ENCODE measurements at places on chromosomes 1 and 21.

- DNase-seq: no peak
These were observed 6.9 kb upstream of the PTGFR start for GRCh38 chr1:78483903-78484302.

DNA sequence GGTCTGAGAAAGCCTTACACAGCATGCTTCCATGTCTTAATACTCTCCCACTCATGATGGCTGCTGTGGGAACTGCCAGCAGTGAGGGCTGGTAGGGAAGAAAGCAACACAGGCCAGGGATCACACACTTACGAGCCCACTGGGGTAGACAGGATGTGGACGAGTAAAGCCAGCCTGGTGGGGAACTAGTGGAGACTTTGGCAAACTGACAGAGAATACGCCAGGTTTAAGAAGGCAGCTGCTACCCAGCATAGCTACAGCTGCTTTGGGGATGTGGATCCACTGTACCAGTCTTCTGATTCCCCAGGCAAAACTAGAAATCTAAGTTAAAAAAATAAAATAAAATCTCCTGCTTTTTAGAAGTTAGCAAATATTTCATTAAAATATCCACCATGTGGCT is 664.0 kb downstream of the SMYD3 start:
- DNase-seq: peak; percentile 15

DNA sequence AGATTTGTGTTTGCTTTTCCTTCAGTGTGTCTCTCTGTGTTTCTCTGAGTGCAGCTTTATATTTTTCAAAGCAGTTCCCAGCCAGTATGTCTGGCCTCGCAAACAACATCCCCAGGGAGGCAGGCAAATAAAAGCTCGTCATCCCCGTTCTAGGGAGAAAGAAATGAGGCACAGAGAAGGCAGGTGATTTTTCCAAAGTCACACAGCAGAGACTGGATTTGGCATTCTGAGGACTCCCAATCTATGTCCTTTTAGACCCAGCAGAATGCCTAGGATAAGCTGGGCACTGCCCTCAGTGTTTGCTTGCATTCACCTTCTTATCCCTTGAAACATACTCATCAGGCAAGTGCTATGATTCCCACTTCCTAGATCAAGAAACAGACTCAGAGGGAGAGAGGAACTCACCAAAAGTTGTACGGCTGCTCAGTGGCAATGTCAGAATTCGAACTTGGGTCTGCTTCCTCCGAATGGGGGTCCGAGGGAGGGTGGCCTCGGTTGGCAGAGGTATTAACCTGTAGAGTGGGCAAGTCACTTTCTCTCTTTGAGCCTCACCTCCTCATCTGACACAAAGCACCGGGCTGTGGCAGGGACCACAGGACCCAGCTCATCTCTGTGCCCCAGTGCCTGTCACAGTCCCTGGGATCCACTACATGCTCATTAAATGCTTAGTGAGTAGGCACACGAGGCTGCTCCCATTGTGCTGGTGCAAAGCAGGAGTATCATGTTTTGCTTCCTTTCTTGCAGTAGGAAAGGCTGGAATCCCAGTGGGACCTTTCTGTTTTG is 4.2 kb downstream of the RAP1GAP start:
- no peak for DNase-seq

GRCh38 chr1:33296824-33297223 is 24.1 kb downstream of the A3GALT2 start:
- DNase-seq: no peak

DNA sequence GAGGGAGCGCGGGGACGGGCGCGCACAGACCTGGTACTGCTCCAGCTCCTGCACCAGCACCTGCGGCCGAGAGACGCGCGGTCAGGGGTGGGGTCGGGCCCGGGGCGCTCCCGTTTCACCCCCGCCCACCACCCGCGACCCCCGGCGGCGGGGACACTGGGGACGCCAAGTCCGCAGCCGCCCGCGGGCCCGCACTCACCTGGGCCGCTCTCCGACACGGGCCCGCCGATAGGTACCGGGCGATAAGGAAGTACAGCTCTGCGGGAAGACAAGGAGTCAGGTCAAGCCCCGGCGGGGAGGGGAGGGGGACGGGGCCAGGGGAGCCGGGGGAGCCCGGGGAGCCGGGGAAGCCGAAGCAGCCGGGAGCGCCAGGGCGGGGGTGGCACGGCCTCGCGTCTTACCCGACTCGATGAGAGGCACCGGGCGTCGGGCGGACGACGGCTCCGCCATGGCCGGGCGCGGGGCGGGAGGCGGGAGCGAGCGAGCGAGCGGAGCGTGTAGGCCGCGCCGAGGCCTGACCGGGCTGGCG is 326 bp downstream of the BRWD1 start:
- DNase-seq: no peak

DNA sequence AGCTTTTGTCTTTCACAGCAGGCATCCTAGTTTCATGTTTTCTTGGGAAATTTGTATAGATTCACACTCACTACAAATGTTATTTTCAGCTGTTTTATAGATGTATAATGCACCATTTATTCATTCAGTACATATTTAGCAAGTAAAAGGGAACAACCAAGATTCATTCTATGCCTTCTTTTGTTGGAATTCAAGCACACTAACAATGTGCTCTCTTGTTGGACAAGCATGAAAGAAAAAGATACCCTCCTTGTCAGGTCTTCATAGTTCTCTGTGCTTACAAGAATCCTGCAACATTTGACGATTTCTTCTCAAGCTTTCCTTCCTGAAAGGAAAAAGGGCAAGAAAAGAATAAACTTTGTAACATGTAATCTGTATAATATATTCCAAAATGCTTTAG is 456.0 kb downstream of the USP25 start:
- no peak for DNase-seq

- DNase-seq: peak; percentile 90
These were observed 20.7 kb upstream of the LGALS8 start for GRCh38 chr1:236502972-236503639.

GRCh38 chr1:23215751-23216449 is 1.4 kb downstream of the HTR1D start:
- DNase-seq: no peak

- no peak for DNase-seq
These were observed 3.5 kb downstream of the CD244 start for GRCh38 chr1:160859166-160859565.

DNA sequence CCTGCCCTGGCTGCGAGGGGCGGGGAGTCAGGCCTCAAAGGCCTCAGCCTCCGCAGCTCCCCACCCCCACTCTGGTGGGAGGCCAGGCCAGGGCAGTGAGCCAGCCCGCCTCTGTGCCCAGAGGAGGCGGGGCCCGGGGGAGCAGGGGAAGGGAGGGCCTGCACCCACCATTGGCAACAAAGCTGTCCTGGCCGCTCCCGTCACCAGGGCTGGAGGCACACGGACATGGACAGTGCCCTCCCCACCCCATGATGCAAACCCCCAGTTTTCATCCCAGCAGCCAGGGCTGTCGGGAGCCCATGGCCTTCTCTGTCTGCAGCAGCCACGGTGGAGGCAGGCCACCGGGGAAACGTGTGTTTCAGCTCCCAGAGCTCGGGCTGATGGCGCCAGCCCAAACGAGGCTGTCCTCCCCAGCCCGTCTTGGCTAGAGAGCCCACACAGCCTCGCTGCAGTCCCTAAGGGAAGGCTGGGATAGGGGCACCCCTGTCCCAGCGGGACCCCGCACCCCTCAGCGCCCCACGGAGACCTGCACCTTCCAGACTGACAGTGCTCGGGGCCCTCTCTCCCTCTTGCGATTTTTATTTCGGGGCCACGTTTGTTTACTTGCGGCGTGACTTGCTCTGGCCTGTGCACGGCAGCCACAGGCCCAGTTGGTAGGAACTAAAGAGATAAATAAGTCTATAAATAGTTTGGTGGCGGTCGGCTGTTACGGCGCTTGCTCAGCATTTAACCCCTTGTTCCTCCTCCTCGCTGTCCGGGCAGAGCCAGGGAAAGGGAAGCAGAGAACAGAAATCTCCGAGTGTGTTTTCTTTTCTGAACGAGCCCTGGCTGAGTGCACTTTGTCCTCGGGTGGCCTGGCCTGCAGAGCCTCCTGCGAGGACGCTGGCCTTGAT is 101.8 kb downstream of the PRDM16 start:
- no peak for DNase-seq

DNA sequence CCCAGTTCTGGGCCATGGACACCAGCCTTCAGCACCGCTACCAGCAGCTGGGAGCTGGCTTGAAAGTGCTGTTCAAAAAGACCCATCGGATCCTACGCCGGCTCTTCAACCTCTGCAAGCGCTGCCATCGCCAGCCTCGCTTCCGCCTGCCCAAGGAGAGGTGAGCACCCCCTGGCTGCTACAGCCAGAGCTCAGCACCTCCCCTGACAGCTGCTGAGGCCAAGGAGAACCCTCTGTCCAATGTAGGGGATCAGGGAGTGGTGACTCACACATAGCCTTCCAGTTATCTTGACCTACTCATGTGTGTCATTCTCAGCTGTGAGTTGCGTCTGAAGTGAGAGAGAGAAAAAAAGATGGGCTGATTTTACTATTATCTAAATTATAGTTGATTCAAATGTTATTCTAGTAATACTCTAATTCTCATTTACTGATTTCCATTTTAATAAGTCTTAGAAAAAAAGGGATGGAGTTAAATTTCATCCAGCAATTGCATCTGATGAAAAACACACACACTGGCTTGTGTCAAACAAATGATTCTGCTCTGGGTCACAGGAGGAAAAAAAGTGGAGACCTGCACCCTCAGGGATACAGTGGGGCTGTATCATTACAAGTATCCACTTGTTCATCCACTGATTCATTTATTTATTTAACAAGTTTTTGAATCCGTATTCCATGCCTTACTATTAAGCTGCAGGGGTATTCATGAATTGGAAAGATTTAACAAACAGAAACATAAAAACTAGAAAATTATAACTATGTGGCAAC is 108.0 kb downstream of the BRINP2 start:
- no peak for DNase-seq

DNA sequence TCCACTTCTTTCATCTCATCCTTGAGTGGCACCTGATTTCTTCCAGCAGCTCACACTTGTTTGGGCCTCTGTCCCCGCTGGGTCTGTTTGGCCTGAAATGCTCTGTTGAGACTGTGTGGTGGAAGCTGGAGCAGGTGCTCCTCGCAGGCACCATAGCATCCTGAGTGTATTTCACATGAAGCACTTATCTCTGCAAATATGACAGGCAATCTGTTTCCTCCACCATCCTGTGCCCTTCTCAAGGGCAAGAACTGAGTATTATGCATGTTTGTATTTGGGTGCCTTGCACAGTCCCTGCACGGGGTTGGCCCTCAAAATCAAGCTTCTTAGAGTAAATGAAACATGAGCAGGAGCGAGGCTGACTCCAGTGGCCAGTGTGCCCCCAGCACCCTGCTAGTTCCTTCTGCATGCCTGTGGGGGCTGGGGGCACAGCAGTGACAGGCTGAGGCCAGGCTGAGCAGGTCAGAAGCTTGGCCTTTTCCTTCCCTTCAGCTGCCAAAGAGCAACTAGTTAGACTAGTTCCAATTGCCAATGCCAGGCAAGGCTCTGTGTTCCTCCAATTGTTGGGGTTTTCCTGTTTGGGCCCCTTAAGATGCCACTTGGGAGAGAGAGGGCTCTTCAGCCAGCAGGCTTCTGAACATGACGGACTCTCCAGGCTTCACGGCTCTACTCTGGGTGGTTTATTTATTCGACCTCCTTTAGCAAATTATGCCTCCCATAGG is 129.6 kb upstream of the ATP1A1 start:
- no peak for DNase-seq

DNA sequence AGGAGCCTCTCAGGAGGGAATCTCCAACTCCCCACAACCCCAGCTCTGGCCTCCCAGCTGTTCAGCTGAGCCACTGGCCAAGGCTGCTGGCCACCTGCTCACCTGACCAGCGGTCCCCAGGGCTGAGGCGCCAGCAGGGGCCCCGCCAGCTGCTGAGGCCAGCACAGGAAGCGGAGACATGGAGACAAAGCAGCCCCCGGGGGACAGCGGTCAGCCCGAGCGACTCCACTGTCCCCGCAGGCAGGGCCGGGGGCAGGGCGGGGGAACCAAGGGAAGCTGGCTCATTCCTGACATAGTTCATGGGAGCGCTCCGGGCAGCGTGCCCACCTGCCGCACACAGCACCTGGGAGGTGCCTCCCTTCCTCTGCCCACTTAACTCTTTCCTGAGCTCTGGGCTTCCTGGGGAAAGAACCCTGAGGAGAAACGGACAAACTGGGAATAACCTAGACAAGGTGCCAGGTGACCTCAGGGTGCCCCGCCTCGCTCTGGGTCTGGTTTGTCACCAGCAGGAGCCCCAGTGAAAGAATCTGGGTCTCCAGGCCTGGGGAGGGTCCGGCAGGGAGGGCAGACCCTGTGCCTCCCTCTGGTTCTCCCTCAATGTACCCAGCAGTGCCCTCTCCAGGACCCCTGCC is 10.7 kb downstream of the EPHA2 start:
- peak; percentile 84 for DNase-seq

DNA sequence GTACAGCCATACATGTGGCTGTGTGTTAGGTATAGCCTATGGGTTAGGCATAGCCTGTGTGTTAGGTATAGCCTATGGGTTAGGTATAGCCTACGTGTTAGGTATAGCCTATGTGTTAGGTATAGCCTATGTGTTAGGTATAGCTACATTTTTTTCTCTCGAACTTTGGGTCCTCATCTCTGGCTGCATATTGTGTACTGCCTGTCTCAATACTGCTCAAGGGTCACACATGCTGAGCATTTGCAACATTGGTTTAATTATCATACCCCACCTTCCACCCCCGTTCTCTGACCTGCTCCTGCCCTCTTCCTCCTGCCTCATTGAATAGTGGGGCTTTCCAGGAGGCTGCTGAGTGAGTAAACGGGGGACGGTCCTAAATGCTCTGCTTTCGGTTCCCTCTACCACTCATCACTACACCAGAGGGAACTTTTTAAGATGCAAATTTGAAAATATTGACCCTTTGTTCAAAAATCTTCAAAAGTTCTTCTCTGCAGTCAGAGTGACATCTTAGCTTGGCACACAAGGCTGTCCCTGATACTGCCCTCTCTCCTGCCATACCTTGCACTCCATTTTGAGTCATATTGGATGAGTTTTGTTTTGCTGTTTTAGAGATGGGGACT is 17.8 kb downstream of the OR2B11 start:
- no peak for DNase-seq

- no peak for DNase-seq
These were observed 152.9 kb downstream of the ZBTB18 start for GRCh38 chr1:244204004-244204403.

DNA sequence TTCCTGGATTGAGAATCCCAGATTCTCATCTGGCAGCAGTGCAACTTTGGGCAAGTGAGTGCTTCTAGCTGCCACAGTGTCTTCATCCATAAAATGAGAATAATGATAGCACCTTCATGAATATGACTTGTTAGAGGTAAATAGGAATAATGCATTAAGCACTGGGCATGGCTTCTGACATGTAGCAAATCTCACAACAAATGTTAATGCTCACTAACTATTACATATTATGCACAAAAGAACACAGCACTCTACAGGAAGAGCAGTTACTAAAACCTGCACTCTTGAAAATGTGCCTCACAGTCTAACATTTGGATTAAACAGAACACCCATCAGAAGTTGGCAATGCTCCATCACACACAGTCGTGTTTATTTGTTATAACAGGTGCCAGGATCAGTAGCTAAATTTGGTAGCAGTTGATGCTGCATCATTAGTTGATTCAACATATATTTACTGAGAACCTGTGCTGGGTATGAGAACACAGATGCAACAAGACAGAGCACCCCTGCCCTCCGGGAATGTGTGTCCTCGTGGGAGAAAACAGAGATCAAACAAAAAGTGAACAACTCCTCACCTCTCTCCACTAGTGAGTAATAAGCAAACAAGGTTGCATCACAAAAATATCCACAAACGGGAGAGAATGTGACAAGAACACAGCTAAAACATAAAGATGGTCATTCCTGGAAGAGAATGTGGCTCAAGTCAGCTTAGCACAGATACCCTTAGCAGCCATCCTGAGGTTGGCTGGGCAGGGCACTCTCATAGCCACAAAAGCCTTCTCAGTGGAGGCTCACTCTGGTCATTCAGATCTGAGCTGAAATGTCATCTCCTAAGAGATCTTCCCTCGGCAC is 26.2 kb upstream of the LBR start:
- DNase-seq: peak; percentile 89

- no peak for DNase-seq
These were observed 5.4 kb downstream of the NES start for GRCh38 chr1:156671804-156672203.

Data from NCI-H69 (cell line).